ENCODE measurements at places on chromosomes 5 and 9. TPM values are rescaled to one million over a fixed set of nuclear protein-coding genes. Genes with fewer than 3 reads are reported as not detected.

GABRB2 gene
- total RNA-seq: not detected

LRRTM2 gene
- total RNA-seq: not detected

ECM2 gene
- total RNA-seq: 0.10 TPM

FAM81B gene
- not detected for total RNA-seq

ELL2 gene
- 18.4 TPM for total RNA-seq

Measured in A549 treated with CpdA at 1 μM for 4 hours (cell line).